Activated CD4-positive, alpha-beta T cell treated with anti-CD3 and anti-CD28 coated beads, Interleukin-2, amount 10 ng/mL, durations not matched to agents 24 days and 14 days (primary cell): ENCODE measurements at places on chromosomes 16 and 17. TPM values are rescaled to one million over a fixed set of nuclear protein-coding genes. Genes with fewer than 3 reads are reported as not detected.

Gene HOXB9
- 0.21 and 0.30 TPM in 2 replicates for total RNA-seq

Gene ABHD15
- total RNA-seq, result 20.0 and 20.1 TPM in 2 replicates

- no peak for DNase-seq
Measured at GRCh38 chr17:55690105-55690508, 32.6 kb downstream of the TMEM100 start.

GRCh38 chr16:83520596-83520995 is 287.2 kb upstream of the HSBP1 start:
- DNase-seq, result no peak

Gene BTBD17
- total RNA-seq, result not detected in 2 replicates

Gene USH1G
- total RNA-seq, result not detected in 2 replicates

- DNase-seq, result peak; percentile 56
Measured at GRCh38 chr16:89687092-89687940, 827 bp downstream of the CDK10 start.

Gene TRPV2
- total RNA-seq, result 29.6 and 38.7 TPM in 2 replicates

- no peak for DNase-seq
Measured at GRCh38 chr17:2207815-2208515, 95.6 kb downstream of the SMG6 start.

Gene PRR15L
- not detected in 2 replicates for total RNA-seq

Gene TCAP
- total RNA-seq, result 0.83 and 1.0 TPM in 2 replicates

Gene KRT17
- not detected in 2 replicates for total RNA-seq

Gene AARS1
- total RNA-seq, result 115 and 117 TPM in 2 replicates

DNA sequence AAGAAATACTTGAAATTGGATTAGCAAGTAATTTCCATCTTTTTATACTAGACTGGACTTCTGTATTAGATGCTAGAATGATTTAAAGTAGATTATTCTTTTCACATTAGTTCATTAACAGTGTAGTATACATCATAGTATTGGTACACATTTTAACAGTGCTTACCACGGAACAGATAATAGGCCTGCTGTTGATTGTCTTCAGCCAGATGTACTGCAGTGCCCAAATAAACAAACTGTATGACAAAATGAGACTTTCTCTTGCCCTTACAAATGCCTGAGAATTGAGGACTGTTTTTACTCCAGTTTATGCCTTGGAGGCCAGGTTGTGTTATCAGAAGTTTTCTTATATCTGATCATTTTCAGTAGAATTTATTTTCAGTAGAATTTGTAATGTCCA is 631 bp downstream of the EVI2A start:
- no peak for DNase-seq

GRCh38 chr17:42655528-42655927 is 3.6 kb upstream of the TUBG2 start:
- no peak for DNase-seq

DNA sequence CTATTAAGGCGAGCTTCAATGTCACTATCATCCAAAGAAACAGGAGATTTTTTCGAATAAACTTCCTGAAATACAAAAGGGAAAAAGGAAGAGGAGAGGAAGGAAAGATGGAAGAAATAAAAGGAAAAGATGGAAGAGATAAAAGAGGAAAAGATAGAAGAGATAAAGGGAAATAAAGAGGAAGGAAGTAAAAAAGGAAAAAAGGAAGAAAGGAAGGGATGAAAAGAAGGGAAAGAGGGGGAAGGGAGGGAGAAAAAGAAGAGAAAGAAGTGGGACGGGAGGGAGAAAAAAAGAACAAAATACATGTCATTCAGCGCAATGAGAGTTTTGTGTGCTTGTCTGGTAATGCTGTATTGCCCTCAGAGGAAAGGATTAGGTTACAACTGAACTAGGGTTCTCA is 62.2 kb downstream of the CEP112 start:
- DNase-seq, result no peak

- peak; percentile 76 for DNase-seq
Measured at GRCh38 chr17:19003543-19004420, 782 bp downstream of the FAM83G start.

DNA sequence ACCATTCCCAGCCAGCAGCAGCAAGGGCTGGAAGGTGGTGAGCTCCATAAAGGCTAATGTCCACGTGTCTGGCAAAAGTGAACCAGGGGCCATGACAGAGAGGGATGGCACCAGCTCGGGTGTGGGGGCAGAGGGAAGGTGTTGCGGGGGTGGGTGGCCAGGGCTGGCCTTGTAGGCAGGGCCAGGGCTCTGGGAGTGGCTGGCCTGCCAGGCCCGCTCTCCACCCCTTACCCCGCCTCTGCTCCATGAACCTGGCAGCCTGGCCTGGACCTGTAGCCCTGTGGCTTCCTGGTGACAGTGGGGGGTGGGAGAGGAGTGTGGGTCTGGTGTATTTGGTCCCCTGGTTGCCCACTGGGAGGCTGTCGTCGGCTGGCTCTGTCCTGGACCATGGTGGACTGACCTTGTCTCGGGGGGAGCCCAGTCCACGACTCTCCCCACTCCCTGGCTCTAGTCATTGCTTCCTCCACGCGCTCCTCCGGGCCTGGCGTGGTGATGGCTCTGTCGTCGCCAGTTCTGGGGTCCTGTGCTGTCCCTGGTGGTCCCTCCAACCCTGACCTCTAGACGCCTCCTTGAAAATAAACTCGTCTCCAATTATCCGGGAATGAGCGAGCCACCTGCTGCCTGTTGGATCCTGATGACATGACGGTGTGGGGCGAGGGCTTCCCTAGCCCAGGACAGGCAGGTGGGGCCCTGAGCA is 50.0 kb downstream of the ENGASE start:
- DNase-seq, result no peak

GRCh38 chr16:15460601-15461000 is 26.2 kb downstream of the BMERB1 start:
- DNase-seq, result no peak

Gene TBC1D3C
- total RNA-seq, result not detected in 2 replicates

- no peak for DNase-seq
Measured at GRCh38 chr16:50390371-50390771, 21.6 kb upstream of the BRD7 start.
